ENCODE measurements at places on chromosomes 11 and 22. TPM values are rescaled to one million over a fixed set of nuclear protein-coding genes. Genes with fewer than 3 reads are reported as not detected.
A peak's percentile ranks its signal among the peaks of the same experiment; 100 is the strongest.

Gene CCDC73
- total RNA-seq, result 0.11 TPM

Gene RFPL2
- 0.16 TPM for total RNA-seq

Gene SHISAL1
- total RNA-seq, result not detected

Gene OR5AP2
- total RNA-seq, result not detected

Gene TCN1
- not detected for total RNA-seq

Gene ADM2
- 2.2 TPM for total RNA-seq

Gene OR5A2
- total RNA-seq, result not detected

Gene HTR3B
- not detected for total RNA-seq

Gene PLAAT5
- total RNA-seq, result 0.80 TPM

Gene RAB6A
- 74.6 TPM for total RNA-seq

DNA sequence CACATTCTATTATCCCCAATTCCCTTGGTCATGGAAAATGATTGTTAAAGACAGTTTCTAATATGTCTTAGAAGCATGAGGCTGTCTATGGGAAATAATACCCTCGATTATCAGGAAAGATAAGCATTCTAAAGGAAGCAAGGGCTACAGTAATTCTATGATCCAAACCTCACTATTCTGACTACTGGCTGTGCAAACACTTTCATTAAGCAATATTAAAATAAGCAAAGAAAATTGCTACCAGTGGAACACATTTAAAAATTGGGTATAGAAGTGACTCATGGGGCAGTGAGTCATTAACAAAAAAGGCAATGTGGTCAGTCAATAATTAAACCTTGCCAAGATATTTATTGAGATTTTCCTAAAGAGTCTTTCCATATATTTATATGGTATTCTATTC, 1415.2 kb upstream of the TENM4 start:
- no peak for DNase-seq

DNA sequence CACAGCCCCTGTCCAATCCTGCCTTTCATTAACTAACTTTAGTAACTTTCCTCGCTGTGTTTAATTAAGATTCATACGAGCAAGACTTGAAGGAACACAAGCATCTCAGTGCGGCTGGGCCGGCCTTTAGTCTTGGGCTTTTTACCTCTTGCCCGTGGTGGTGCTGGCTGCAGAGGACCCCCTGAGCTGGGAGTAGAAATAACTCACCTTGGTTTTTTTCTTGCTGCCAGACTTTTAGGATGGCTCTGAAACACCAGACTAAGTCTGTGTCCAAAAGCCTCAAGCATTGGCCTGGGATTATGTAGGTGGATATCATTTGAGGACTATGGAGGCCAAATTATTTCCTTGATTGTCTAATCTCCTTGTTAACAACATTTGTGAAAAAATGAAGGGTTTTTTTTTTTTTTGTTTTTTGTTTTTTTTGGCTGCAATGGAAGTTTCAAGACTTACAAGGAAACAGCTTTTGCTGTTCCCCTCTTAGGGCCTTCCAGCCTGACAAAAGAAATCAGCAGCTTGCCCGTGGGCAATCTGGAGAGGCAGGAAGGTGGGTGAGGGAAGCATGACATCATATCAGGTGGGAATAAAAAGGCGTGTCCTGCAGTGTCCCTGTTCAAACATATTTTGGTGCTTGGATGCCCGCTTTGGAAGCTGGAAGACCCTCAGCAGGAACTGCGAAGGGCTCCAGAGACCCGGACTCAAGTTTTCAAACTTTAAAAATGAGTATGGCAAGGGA, 44.0 kb downstream of the SMIM38 start:
- DNase-seq, result no peak

DNA sequence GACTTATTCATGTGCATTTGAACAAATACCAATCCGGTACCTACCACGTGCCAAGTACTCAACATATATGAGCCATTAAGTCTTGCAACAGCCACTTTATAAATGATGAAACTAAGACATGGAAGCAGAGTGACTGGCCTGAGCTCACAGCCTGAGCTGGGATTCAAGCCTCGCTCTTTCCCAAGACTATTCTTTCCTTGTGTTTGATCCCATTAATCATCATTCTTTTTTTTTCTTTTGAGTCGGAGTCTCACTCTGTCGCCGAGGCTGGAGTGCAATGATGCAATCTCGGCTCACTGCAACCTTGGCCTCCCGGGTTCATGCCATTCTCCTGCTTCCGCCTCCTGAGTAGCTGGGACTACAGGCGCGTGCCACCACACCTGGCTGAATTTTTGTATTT, 119.3 kb downstream of the ABTB2 start:
- no peak for DNase-seq

DNA sequence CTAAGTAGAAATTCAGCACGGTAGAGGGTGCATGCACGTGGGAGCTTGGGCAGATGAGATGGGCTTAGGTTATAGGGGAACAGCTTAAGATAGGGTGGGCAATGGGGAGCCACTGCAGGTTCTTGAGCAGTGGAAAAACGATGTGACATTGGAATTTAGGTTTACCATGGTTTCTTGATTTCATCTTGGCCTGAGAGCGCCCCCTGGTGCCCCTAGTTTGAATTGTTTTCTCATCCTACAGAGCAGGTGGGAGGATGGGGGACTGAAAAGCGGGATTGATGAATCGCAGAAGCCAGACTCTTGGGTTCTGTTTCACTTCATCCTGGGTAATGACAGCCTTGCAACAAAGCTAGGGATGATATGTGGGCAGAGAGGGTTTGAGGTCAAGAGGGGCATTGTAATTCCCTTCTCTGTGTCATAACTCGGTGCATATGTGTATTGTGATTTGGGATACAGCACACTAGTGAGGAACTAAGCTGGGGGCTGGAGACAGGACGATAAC, 6.7 kb upstream of the MCAM start:
- DNase-seq, result peak; percentile 65

- DNase-seq, result no peak
Observed at GRCh38 chr11:15006139-15006759, 34.1 kb upstream of the CALCA start.

DNA sequence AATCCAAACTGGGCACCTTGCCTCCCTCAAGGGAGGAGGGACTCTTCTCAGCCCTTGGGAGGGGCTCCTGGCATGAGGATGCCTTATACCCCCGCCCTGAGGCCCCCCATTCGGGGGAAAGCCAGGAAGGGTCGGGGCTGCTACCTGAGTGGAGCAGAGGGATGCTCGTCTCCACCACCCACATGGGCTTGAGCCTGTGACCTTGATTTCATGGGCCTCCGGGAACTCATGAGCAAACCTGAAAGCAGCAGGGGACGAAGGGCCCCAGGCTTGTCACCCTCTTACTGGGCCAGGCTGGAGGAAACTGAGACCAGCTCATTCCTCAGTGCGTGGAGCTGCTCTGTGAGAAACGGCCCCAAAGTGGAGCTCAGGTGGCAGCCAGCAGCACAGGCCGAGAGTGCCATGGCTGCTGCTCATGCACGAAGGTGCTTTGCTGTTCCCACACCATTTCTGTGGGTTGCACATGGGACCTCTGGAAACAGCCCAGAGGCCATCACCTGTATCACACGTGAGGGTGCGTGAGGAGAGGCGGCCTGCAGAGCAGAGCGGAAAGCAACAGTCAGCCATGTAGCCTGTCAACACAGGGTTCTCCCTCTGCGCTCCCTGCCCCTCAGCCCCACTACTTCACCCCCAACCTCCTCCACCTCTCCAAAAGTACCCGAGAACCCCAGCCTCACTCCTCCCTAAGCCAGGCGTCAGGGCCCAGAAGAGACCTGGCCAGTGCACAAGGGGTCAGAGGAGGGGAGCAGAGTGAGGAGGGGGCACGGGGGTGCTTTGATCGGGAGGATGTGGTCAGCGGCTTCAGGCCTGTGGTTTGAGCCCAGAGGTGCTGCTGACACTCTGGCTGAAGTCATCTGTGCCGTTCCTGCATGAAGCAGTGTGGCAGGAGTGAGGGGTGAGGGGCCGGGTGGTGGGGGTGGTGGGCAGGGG, 14.1 kb upstream of the IL2RB start:
- DNase-seq, result peak; percentile 32

DNA sequence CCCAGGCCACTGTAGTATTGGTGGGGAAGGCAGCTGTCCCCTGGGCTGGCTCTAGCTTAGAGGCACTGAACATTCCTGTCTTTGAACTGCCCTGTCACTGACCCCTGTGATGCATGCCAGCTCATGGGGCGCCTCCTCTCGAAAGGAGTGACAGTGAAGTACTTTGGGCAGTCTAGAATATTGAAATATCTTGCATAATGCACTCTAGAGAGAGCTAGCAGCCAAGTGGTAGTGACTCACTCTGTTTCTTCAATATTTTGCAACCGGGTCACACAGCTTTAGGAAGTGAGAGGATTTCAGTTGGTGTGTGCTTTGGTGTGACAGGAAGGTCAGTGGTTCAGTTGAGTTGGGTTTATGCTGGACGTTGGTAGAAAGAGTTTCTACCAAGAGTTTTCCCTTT, 35.5 kb upstream of the ST14 start:
- no peak for DNase-seq

GRCh38 chr11:92111287-92111686, 113.3 kb upstream of the FAT3 start:
- DNase-seq, result no peak

DNA sequence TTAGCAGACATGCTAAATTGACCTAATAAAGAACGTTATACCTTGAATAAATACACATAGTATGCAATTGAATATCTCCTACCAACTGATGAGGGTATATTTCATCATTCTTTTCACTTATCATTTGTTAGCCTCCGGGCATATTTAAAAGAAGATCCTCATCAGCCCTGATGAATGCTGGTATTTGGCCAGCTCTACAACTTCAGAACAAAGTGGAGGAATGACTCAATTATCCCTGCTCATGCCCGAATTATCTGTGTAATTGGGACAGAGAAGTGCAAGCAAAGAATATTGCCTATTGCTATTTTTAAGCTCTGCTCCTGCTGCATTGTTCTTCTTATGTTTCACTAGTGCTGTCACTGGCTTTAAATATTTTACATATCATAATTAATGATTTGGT, 622.1 kb downstream of the METTL15 start:
- DNase-seq, result no peak

DNA sequence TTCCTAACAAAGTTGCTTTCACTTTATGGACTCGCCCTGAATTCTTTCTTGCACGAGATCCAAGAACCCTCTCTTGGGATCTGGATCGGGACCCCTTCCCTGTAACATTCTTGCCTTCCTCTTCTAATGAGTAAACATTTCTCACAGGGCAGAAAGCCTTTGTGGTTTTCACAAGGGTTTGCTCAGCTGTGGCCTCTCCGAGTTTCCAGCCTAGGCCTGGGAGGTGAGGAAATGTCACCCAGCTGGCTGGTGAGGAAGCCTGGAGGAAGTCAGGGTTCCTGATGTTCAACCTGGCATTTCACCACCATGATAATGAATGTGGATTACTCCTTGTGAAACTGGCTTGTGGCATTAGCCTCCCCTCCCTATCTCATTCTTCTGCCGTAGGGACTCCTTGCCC, 224.9 kb downstream of the DSCAML1 start:
- no peak for DNase-seq

DNA sequence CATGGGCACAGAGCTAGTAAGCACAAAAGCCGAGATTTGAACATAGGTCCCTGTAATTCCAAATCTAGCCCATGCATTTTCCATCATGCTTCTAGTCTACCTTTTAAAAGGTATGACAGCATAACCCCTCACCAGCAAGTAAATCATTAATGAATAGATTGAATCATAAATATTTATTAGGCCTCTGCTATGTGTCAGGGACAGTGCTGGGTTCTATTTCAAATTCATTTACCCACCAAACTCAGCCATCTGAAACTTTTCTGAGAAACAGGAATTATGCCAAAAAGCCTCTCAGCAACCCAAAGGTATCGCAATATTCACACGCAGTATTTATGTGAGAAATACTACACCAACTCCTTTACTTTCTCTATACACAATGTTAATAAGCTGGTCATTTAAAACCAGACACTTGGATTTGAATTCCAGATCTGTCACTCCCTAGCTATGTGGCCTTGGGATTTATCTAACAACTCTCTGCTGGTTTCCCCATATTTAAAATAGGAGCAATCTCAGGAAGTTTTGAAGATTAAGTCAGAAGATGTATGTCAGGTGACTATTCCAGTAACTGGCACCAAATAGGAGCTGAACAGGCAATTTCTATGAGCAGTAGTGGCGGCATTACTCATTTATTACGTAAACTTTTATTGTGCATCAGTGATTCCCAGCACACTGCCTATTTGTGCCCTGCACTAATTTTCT, 191.4 kb downstream of the TENM4 start:
- DNase-seq, result no peak

DNA sequence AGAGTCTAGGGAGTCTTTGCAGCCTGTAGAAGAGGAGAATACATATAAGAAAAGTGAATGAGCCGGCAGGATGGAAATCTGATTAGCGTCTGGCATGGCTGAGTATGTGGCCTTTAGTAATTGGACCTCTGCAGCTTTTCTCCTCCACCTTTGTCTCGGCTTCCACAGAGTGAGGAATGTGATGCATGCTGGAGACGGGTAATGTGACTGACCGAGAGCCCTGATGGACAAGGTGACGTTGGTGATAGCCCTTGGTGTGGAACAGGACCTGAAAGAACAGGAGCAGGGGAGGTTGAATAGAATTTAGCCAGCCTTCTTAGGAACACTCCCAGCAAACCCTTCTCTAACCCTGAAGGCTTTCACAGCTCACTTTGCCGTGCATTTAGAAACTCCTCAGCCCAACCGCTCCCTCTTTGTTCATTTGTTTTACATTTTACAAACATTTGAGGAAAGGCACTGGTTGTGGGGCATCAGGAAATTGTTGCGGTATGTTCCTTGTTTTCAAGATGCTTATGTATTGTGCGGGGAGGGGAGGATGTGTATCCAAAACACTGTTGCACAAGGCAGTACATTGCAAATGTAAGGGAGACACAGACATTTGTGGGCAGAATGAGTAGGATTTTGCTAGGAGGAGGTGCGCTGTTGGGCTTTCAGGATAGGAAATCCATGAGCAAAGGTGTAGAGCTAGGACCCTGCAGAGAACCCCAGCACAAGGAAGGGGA, 6.9 kb downstream of the GTPBP1 start:
- no peak for DNase-seq

DNA sequence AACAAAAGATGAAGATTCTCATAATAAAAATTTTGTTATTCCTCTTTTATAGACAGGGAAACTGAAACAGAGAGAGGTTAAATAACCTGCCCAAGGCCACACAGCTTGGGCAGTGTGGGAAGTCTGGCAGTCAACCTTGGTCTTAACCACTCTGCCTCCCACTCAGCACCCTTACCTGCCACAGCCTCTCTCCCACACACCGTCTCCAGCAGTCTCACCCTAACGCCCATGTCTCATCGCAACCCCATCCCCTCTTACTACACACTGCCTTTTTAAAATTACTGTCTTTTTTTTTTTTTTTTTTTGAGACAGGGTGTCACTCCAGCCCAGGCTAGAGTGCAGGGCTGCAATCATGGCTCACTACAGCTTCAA, 25.0 kb downstream of the ARRB1 start:
- DNase-seq, result no peak

- DNase-seq, result no peak
Observed at GRCh38 chr11:70834984-70835560, 417.3 kb downstream of the SHANK2 start.
